ENCODE measurements at places on chromosomes 12 and 14. TPM values are rescaled to one million over a fixed set of nuclear protein-coding genes. Genes with fewer than 3 reads are reported as not detected.

DNA sequence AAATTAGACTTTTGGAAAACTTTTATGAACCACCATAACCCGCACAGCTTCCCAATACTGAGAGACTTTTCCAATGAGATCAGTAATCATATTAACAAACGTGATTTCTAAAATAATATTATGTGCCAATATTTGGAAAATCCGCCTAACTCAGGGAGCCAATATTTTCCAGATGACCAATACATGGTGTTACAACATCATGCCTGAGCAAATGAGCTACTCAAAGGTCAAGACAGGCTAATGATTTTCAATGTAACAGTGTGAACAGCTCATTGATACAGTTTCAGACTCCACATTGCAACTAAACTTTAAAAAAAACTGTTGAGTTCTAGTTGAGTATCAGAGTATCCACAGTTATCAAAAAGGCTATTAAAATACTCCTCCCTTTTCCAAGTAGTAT is 46.8 kb downstream of the RNF34 start:
- H3K4me1 ChIP-seq = no peaks in the 10 kb centered on the region
- peaks cover 11% of the 10 kb centered on the region for H3K36me3 ChIP-seq
- no peak overlapping the region for H3K27ac ChIP-seq
- DNase-seq = no peak

DNA sequence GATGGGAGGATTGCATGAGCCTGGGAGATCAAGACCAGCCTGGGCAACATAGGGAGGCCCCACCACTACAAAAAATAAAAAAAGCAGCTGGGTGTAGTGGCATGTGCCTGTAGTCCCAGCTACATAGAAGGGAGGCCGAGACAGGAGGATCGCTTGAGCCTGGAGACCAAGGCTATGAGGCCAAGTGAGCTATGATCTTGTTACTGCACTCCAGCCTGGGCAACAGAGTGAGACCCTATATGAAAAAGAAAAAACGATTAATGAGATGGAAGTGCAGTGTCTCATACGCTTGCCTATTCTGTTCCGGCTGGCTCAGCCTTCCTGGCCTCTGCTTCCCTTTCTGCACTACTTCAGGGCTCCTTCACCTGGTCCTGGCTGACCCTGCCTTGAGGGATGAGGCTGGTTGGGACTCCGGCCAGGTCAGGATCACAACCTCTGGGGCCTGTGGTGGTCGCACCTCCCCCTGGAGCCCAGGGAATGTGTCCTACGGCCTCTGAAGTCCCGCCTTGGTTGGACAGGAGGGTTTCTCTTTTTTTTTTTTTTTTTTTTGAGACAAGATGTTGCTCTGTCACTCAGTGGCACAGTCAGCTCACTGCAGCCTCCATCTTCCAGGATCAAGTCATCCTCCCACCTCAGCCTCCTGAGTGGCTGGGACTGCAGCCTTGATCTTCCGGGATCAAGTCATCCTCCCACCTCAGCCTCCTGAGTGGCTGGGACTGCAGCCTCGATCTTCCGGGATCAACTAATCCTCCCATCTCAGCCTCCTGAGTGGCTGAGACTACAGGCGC is 10.7 kb downstream of the TEDC1 start:
- H3K27ac ChIP-seq = no peak overlapping the region
- H3K4me3 ChIP-seq = no peak overlapping the region
- no peak for DNase-seq
- H3K36me3 ChIP-seq = no peaks in the 10 kb centered on the region
- no peaks in the 10 kb centered on the region for H3K4me1 ChIP-seq

DNA sequence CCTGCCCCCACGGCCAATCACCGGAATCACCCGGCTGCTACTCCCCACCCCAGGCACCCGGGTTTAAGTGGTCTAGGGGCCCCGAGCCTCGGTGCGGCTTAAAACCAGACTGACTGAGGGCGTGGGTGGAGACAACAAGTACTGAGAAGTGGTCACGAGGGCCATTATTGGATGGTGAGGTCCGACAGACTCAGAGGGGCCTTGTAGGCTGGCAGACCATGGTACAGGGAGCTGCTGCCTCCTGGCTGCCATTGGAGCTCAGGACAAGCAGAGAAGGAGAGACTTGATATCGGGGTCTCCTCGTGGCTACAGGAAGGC is 54.1 kb downstream of the FBRSL1 start:
- no peak overlapping the region for H3K4me3 ChIP-seq
- DNase-seq = no peak
- no peaks in the 10 kb centered on the region for H3K4me1 ChIP-seq
- H3K36me3 ChIP-seq = peaks cover 5% of the 10 kb centered on the region

The TMEM121 gene
- total RNA-seq = 1.6 TPM

The GPR68 gene
- 5.4 TPM for total RNA-seq

The GLT1D1 gene
- 0.44 TPM for total RNA-seq

The CCDC177 gene
- not detected for total RNA-seq

Measured in endothelial cell (in vitro differentiated cells).